ENCODE measurements at places on chromosomes 13 and 19.

- DNase-seq: no peak
Observed at GRCh38 chr19:6752256-6753177, 13.0 kb downstream of the TRIP10 start.

DNA sequence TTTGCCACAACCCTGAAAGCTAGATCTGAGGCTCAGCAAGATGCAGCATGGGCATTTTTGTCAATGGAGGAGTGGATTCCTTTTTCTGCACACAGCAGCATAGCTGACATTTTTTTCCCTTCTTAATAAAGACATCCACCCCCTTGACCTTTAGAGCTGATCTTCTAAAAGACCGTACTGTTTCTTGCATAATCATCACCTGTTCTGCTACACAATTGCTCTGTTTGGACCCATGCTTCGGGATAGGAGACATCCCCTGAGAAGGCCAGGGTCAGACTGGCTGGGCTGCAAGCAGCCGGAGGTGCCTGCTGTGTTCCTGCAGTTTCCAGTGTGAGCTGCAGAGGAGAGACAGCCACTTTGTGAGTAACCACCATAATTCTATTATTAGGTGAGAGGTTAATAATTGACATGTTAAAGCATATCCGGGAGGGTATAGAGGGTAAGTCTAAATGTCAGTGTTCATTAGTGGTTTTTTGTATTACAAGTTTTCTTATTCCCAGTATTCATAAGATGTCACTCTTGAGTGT lies 108.5 kb upstream of the C1QTNF9B start:
- DNase-seq: no peak

DNA sequence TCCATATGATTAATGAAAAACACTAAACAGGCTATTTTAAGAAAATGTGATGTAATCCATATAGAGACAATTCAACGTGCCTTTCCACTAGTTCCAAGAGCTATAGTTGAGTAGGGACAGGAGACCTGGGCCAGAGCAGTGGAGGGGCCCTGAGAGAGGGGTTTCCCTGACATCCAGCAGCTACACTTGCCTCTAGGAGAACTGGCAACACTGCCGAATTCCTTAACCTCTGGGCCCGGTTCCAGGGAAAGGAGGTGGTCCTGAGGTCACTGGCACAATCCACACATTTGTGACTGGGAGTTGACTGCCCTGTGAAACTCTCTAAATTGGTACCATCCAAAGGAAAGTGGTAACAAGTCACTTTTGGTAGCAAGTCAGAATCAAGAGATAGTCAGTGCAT lies 264.4 kb downstream of the DCLK1 start:
- DNase-seq: no peak

DNA sequence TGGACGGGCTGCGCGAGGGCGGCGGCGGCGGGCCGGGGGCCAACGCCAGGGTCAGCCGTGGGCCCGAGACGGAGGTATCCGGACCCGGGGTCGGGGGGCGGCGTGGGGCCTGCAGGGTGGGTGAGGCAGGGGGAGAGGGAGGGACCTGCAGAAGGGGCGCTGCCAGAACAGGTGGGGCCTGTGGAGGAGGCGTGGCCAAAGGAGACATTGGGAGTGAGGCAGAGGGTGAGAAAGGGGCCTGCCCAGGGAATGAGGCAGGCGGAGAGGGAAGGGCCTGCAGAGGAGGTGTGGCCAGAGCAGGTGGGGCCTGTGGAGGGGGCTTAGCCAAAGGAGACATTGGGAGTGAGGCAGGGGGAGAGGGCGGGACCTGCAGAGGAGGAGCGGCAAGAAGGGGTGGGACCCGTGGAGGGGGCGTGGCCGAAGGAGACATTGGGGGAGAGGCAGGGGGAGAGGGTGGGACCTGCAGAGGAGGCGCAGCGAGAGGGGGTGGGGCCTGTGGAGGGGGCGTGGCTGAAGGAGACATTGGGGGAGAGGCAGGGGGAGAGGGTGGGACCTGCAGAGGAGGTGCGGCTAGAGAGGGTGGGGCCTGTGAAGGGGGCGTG lies 4.2 kb downstream of the PRR36 start:
- peak; percentile 61 for DNase-seq

DNA sequence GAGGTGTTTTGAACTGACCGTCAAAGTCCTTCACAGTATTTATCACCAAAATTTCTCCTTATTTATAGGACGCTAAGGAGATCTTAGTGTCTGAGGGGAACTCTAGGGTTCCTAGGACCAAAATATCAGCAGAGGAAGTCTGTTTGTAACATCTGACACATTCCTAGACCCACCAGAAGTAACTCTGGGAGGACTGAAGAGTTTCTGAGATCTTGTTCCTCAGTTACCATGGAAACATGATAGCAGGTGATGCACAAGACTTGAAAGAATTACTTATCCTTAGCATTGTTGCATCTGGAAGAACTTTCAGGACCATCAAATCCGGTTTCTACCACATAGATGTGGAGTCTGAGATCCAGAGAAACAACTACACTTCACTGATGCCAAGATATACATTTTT lies 164.6 kb downstream of the IER2 start:
- DNase-seq: no peak

- DNase-seq: no peak
Observed at GRCh38 chr13:93249364-93250306, 23.0 kb downstream of the GPC6 start.

DNA sequence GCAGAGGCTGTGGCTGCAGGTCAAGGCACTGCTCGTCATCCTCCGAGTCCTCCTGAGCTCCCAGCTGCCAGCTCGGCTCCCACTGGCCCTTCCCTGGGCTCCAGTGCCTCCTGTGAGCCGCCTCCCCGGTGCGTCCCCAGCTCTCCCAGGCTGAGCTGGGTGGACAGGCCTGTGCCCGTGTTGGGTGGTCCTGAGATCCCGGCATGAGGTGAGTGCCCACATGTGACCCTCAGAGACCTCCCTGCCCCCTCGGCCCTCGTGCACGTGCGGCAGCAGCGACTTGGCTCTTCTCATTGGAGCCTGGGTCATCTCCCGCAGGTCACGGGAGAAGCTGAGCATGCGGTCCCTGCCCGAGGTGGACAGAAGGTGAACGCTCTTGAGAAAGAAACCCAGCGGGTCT lies 15.4 kb downstream of the ADAT3 start:
- no peak for DNase-seq

- no peak for DNase-seq
Observed at GRCh38 chr13:36288794-36289391, 8.7 kb downstream of the CCDC169 start.

- no peak for DNase-seq
Observed at GRCh38 chr13:22077205-22077683, 406.4 kb downstream of the FGF9 start.

DNA sequence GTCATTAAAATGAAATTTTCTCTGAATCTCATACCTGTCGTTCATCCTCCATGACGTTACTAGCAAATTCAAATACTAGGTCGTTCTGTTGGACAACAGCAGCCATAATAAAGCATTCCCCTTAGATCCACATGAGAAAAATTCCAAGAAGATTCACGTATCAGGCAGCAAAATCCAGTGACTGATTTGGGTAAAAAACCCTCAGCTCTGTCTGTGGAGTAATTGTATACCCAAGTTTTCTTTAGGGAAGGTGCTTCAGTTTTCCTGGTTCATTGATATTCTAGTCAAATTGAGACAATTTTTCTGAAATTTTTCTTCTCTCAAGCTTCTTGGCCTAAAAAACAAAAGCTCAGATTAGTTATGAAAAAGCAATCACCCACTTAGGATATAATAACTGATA lies 37.2 kb downstream of the ELF1 start:
- DNase-seq: no peak

DNA sequence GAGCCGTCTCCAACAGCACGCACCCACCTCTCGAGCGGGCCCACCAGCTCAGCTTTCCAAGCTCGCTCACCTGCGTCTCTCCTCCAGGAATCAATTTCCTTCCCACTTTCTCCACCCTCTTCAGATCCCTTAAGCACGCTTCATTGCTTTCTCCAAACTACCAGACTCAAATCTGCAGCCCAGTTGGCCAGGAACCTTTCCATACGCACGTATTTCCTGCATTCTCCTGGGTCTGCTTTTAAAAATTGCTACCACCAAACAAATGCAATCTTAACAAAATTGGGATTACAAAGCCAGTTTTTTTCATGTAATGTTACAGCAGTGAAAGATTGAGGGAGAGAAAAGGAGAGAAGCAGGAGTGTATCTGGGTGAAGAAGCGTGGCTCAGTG lies 1.5 kb downstream of the ENOX1 start:
- DNase-seq: no peak

GRCh38 chr19:13503570-13504235 lies 2.6 kb downstream of the CACNA1A start:
- DNase-seq: no peak

DNA sequence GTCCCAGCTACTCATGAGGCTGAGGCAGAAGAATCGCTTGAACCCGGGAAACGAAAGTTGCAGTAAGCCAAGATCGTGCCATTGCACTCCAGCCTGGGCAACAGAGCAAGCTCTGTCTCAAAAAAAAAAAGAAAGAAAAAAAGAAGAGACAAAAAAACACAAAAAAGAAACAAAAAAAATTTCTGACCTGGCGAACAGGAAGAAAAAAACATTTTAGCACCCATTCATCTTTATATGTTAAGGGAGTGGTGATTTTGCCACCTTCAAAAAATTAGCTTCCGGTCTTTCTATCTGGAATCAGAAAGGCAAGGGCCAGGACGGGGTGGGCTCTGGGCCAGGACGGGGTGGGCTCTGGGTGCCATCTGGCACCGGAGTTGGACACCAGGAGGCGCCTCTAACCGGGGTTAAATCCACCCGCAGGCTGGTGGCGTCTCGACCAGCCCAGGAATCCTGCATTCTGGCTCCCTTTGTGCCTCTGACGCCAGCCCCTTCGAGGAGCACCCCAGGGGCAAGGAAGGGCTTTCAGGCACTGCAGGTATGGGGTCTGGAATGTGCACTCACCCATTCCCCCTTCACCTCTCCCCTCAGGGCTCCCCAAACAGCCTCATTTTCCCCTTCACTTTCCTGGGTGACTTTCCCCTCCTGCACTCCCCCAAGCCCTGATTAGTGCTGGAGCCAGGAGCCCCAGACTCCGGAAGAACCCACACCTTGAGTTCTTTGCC lies 10.4 kb upstream of the ZSWIM4 start:
- peak; percentile 59 for DNase-seq

DNA sequence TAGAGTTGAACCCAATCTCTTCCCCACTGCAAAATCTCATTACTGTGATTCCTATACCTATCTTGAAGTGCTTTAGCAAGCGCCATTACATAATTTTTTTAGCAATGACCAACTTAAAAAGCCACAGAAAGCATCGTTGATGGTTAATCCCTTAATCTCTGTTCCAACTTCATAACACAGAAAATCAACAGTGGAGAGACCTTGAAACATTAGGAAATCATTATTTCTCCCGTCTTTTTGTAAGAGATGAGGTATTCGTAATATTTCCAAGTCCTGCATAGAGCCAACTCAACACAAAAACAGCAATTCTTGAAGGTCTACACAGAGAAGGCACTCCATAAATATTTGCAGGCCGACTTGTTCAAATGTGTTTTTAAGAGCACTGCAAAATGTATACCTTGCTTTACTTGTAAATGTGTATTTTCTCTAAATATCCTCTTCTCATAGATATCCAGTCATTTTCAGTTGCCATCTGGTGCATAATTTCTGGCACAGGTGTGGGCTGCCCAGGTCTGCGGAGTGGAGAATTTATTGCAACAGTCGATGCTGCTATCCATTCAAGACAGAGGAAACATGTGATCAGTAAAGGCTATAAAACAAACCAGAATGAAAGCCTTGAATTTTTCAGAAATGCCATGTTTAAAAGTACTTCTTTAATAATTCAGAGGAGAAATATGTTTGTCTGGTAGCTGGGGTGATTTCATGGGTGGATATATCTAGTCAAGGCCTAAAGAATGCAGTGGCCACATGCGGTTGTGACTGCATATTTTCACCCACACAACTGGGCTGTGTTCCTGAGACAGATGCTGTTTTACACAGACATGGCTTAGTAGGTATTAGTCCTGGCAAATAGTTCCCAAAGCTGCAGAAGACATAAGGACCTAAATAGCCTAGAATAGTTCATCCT lies 234.3 kb upstream of the STARD13 start:
- no peak for DNase-seq

DNA sequence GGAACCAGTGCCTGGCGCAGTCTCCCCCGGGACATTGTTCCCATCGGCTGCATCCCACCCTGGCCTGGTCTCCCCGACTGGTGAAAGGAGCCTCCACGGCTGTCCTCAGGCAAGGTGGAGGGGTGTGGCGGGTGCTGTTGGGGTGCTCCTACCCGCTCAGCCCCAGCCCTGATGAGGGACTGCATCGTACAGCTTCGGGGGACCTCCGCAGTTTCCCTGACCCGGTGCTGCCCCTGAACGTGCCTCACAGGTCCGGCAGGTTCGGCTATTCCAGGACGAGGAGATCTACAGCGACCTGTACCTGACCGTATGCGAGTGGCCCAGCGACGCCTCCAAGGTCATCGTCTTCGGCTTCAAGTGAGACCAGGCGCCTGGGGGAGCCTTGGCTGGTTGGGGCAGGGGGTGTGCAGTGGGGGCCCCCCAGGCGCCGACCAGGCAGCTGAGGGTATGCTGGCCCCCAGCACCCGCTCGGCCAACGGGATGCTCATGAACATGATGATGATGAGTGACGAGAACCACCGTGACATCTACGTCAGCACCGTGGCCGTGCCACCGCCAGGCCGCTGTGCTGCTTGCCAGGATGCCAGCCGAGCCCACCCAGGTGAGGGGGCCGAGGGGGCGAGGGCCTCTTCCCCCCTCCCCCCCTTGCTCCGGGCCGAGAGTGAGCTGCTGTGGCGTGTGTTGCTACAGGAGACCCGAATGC lies 3.5 kb downstream of the DCAF15 start:
- no peak for DNase-seq

DNA sequence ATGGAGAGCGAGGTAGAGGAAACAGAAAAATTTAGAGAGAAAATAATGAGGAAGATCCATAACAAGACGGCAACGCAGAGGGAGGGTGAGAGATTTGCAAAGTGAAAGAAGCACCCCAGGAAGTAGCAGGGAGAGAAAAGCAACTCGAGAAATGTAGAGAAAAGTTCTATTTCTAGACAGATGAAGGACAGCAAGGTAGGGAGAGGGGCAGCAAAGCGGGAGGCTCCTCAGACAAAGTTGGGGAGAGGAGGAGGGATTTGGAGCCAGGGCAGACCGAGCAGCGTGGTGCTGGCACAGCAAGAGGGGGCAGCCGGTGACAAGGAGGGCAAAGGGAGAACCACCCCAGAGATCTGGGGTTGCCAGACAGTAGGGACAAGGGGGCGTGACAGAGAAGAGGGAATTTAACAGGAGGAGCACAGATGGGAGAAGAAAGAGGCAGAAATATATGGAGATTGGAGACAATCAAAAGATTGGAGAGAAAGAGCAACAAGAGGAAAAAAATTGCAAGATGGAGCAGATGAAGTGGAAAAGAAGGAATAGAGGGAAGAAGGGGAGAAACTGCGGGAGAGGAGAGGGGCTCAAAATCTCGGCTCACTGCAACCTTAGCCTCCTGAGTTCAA lies 989 bp downstream of the ZNF766 start:
- DNase-seq: no peak

DNA sequence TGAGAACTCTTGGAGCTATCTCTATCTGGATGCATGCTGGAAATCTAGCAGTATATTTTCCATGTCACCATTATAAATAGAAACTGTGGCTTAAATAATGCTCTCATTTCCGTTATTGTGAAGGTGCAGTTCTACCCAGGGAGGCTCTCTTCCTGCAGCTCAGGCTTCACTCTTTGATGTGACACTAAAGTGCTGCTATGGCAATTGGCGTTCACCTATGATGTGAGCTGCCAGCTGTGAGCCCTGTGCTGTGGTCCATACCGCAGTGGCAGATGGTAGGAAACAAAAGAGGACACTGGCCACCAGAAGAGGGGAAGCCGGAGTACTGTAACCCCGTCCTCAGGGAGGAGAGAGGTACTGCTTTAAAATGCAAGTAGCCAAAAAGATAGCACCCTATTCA lies 40.6 kb upstream of the ZNF681 start:
- peak; percentile 2 for DNase-seq

- peak; percentile 61 for DNase-seq
Observed at GRCh38 chr19:14091081-14091812, 696 bp upstream of the SAMD1 start.

- DNase-seq: no peak
Observed at GRCh38 chr19:29549105-29550070, 23.6 kb downstream of the VSTM2B start.

Measured in effector CD8-positive, alpha-beta T cell (primary cell).